Tongue (tissue), 3 donors: ENCODE measurements at places on chromosomes 13 and 19. TPM values are rescaled to one million over a fixed set of nuclear protein-coding genes. Genes with fewer than 3 reads are reported as not detected.

DNA sequence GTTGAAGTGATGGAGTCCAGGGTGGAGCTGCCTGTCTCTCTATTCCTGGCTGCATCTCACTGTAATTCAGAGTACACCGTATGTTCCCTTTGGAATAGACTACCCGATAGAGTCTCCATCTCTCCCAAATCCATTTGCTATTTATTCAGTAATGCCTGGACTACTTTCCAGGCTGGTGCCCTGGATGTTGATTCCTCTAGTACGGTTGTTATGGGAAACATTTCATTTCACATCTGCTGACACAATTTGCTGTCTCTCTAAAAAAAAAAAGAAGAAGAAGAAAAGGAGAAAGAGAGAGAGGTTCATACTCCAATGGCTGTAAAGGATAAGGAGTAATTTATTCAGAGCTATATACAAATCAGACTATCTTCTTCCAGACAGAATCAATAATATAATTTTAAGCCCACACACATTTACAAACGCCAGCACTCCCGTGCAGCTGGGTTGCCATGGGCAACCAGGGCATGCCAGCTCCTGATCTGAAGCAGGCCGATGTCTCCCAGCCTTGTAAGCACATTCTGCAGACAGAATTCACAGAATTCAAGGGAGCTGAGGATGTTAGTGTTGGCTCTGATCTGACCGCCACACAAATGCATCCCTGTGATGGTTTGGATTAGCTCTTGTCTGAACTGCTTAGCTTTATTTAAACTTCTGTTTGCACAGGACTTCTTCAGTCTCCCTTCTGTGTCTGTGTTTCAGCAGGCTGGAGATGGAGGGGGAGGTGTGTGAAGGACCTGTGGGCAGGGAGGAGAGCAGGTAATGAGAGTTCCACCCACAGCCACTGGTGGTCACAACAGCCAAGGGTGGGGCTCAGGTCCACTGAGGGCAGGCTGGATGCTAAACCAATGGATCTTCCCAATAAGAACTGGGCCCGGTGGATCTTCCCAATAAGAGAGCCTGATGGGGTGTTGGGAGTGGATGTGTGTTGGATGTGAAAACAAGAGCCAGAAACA, 66.0 kb downstream of the TEX26 start:
- DNase-seq: peak; percentile 82

- no peak for DNase-seq
Observed at GRCh38 chr19:12825254-12826131, 8.9 kb downstream of the RTBDN start.

Gene DACT3
- total RNA-seq: 11.5 TPM

GRCh38 chr13:41236369-41236768, 27.0 kb downstream of the MTRF1 start:
- peak; percentile 9 for DNase-seq

DNA sequence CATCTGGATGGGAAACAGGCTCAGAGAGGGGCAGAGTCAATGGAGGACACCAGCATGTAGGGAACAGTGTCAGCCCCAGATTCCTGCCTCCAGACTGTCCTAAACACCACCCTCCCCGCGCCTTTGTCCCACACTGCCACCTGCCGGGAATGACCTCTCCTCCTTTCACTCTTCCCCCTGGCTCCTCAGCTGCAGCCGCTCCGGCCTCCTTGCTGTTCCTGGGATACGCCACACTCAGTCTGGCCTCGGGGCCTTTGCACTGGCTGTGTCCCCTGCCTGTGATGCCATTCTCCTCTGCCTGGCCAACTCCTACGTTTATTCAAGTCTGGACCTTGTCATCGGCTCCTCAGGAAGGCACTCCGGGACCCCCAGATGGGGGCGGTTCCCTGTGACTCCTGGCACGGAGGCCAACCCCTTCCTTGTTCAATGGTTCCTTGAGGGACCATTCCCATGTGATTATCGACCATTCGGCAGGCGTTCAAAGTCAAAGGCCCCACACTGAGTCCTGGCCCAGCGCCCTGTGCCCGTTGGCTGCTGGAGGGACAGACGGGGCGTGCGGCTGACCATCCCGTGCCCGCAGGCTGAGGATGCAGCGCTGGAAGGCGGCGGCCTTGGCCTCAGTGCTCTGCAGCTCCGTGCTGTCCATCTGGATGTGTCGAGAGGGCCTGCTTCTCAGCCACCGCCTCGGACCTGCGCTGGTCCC, 15.8 kb downstream of the FUT6 start:
- no peak for DNase-seq

GRCh38 chr13:66659701-66660467, 570.3 kb downstream of the PCDH9 start:
- no peak for DNase-seq

Gene KLK14
- total RNA-seq: 0.72 TPM

DNA sequence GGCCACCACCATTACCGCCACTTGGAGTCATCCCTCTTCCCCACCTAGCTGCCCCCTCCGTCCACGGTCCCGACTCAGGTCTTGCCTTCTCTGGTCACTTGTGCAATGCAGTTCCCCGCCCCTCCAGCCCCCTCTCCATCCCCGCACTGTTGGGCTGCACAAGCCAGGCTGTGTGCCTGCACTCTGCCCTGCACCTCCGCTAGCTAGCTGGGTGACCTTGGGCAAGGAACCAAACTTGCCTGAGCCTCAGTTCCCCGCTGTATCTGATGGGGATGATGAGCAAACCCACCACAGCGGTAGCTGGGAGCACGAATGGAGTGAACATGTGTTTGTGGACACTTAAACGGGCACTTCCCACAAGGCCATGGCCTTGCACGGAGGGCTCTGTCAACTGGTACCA, 5.6 kb upstream of the TMEM147 start:
- DNase-seq: no peak

DNA sequence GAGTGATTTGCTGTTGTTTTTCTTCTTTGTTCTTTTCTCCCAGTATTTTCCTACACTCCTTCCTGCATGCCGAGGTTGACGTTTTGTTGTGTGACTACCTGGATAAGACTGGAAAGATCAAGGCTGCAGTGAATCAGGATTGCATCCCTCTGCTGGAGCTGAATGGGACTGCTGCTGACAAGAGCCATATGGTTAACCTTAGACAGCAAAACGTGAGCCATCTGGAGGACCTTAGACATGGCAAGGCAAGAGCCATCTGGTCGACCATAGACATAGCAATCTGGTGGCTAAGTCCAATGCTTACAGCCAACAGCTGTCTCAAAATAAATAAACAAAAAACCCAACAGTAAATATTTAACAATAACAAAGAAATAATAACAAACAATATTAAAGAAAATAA, 42.6 kb upstream of the ZNF91 start:
- no peak for DNase-seq

Gene RASIP1
- total RNA-seq: 24.1 TPM

- no peak for DNase-seq
Observed at GRCh38 chr13:46663206-46664037, 110.5 kb downstream of the LRCH1 start.

Gene GPC5
- total RNA-seq: 5.4 TPM

DNA sequence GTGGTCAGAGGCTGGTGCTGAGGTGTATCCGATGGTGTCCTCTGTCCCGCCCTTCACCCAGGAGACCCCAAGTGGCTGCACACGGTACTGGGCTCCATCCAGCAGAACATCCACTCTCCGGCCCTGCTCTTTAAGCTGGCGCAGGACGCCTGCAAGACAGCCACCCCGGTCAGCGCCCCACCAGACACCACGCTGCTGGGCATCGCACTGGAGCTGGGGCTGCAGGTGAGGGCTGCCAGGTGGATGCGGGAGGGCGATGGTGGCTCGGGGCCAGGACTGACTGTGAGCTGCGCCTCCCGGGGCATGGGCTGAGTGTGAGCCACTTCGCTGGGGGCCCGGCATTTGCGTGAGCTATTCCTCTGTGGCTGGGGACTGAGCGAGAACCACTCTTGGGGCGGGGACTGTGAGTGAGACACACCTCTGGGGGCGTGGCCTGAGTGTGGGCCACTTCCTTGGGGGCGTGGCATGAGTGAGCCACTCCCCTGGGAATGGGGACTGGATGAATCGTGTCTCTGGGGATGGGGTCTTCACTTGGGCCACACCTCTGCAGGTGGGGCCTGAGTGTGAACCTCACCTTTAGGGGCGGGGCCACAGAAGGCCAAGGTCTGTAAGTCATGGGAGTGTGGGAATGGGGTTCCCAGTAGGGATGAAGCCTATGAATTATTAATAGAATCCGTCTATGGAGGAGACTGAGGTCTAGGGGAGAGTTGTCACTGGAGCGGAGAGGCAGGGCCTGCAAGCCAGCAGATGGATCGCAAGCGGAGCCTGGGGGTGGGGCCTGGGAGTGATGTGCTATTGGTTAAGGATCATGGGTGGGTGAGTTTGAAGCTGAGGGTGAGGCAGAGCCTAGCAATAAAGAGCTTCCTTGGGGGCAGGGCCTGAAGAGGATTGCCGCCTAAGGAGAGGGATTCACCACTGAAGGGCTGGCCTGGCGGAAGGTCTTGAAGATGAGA, 30.5 kb downstream of the ZSWIM4 start:
- DNase-seq: no peak

- no peak for DNase-seq
Observed at GRCh38 chr13:109630271-109630670, 156.1 kb downstream of the IRS2 start.

DNA sequence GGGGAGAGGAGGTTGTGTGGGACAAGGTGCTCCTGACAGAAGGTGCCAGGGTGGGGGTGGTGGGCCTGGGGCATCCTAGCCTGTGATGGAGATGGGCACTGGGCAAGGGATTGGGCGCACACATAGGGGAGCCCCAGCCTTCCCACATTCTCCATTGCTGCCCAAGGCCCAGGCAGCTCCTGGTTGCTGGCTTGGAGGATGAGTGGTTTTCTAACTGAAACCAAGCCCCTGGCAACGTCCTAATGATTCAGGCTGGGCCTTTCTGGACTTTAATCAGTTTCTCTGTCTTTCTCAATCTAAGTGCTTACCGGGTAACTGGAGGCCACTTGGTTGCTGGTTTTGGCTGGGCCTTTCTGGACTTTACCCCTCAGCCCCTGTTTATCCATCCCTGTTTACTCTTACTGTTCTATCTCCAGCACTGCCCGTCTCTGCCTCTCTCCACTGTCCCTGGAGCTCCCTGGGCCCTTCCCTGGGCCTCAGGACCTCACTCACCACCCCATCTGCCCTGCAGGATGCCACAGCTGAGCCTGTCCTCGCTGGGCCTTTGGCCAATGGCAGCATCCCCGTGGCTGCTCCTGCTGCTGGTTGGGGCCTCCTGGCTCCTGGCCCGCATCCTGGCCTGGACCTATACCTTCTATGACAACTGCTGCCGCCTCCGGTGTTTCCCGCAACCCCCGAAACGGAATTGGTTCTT, 354 bp downstream of the CYP4F3 start:
- DNase-seq: no peak

Gene CYP2A6
- not detected for total RNA-seq

GRCh38 chr19:38294090-38294489, 10.0 kb upstream of the C19orf33 start:
- no peak for DNase-seq

Gene KCNN1
- total RNA-seq: 0.41 TPM

Gene ADGRE1
- total RNA-seq: 0.21 TPM

DNA sequence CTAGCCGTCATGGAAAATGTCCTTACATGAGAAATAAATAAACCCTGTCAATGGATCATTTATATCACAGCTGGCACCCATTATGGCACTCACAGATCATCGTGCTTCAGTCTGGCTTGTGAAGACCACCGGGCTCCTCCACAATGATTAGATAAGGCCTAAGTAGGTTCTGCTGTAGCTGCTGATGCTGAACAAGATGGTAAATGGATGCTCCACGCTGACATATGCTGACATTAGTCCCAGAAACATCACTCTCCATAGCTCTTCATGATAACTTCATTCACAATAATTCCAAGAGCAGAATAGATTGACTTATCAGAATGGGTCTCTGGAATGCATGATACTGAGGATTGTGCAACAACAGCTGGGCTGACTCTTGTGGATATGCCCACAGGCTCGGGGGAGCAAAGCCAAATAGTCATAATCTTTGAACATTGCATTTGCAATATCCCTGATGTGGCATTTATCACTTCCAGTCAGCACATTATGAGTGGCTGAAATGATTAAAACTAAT, 63.8 kb upstream of the RXFP2 start:
- DNase-seq: no peak

DNA sequence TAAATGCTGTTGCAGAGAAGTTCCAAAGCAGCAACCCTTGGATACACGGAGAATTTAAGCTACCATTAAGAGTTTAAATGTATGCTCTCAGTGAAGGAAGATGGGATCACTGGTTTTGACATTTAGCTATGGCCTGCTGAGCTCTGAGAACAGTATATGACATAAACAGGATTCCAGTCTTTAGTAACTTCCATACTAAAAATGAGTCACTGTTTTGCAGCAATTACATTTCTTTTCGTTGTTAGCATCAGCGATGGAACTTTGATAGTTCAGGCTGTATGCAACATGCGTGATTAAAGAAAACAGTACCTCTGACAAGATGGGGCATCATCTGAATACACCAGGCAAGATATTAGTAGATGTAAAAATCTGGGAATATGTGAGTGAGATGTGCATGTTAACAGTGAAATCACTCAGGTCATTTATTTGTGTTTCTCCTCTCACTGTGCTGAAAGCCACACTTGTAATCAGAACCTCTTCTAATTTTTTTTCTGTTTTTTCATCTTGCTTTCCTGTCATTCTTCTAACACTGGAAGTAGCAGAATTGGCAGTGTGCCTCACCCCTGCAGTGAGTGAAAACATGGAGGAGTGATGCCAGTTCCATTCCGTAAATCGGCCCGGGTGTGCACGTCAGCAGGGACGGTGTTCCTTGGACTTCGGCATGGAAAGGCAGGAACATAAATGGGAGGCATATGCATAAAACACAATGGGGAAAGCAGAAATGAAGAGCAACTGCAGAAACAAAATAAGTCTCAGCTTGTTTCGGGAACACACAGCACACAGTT, 361.5 kb downstream of the OXGR1 start:
- DNase-seq: no peak

DNA sequence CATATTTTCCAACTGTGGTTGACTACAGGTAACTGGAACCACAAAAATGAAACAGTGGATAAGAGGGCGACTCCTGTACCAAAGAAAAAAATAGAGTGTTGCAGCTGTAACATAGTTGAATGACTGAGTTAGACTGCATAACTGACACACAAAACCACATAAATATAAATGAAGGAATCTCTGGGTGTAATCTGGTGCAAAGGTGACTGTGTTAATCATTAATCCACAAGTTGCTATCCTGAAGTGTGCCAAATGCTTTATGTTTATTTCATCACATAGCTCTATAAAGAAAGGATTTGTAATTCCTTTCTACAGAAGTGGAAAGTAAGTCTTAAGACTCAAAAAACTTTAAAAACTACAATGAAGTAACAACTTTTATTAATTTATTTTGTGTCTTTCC, 6.0 kb upstream of the GJB2 start:
- no peak for DNase-seq

GRCh38 chr19:10113964-10114650, 2.6 kb downstream of the P2RY11 start:
- DNase-seq: no peak

Gene TTC9B
- total RNA-seq: not detected

GRCh38 chr19:54121259-54121658, 5.7 kb downstream of the PRPF31 start:
- DNase-seq: no peak

Gene PLEKHG2
- 20.9 TPM for total RNA-seq
